ENCODE measurements at places on chromosomes 5 and 9. TPM values are rescaled to one million over a fixed set of nuclear protein-coding genes. Genes with fewer than 3 reads are reported as not detected.
A peak's percentile ranks its signal among the peaks of the same experiment; 100 is the strongest.

GRCh38 chr9:116990592-116990991 lies 303.5 kb downstream of the TRIM32 start:
- no peak overlapping the region for H3K4me3 ChIP-seq
- no peaks in the 10 kb centered on the region for H3K4me1 ChIP-seq
- no peak overlapping the region for H3K27ac ChIP-seq
- no peak for DNase-seq
- H3K27me3 ChIP-seq = no peaks in the 10 kb centered on the region

DNA sequence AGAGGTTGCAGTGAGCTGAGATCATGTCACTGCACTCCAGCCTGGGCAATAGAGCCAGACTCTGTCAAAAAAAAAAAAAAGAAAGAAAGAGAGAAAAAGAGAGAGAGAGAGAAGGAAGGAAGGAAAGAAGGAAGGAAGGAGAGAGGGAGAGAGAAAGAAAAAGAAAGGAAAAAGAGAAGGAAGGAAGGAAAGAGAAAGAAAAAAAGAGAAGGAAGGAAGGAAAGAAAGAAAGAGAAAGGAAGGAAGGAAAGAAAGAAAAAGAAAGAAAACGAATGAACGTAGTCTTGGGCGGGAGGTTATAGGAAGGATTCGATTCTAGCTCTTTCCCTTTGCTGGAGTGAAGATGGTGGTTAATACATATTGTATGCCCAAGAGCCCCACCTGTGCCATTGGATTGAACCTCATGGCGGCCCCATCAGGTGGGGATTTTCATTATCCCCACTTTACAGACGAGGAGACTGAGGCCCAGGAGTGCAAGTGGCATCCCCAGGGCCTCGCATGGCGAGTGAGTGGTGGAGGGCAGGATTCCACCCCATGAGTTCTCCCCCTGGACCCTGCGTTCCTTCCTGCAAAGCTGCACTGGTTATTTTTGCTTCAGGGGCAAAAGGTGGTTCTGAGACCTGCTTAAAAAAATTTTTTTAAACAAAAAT lies 80.9 kb upstream of the ASS1 start:
- H3K36me3 ChIP-seq = no peaks in the 10 kb centered on the region
- H3K4me3 ChIP-seq = no peak overlapping the region
- H3K27ac ChIP-seq = no peak overlapping the region
- no peaks in the 10 kb centered on the region for H3K27me3 ChIP-seq

DNA sequence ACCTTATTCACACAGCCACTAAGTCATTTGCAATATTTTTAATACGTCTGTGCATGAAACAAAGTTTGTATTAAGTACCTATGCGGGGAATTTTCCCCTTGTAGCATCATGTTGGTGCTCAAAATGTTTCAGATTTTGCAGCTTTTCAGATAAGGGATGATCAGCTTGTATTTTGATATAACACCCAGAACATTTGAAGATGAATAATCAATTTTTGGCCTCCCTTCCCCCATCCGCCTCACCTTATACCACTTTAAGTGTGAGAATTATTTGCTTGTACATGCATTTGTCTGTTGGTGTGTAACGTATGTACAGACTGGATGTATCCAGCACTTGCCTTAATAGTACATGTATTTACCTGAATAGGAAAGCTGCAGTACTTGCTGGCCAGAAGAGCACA lies 1.7 kb downstream of the JAK2 start:
- no peak for DNase-seq
- H3K27ac ChIP-seq = no peak overlapping the region
- H3K4me1 ChIP-seq = peaks cover 35% of the 10 kb centered on the region
- no peaks in the 10 kb centered on the region for H3K27me3 ChIP-seq

GRCh38 chr5:149730620-149731331 lies 666 bp downstream of the PPARGC1B start:
- H3K27me3 ChIP-seq = no peaks in the 10 kb centered on the region
- H3K4me3 ChIP-seq = peak overlapping the region; percentile 86
- DNase-seq = no peak
- peak overlapping the region; percentile 96 for H3K27ac ChIP-seq
- H3K36me3 ChIP-seq = no peaks in the 10 kb centered on the region

DNA sequence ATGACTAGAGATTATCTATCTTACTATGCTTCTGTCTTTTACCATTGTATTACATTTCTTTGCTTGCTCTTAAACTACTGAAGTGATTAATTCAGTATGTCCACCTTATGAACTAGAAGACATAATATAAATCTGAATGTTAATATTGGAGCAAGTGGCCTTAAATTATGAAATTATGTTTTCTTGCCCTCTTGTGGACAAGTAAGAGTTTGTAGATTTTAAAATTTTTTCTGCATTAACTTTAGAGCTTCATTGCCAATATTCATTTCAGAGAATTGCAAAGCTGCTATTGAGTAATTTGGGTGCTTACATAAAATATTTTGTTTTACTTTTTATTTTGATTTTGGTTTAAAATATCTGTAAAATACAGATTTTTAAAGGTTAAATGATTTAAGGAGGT lies 55.3 kb downstream of the RANBP17 start:
- no peaks in the 10 kb centered on the region for H3K4me1 ChIP-seq
- DNase-seq = no peak
- no peak overlapping the region for H3K27ac ChIP-seq
- H3K27me3 ChIP-seq = no peaks in the 10 kb centered on the region
- no peak overlapping the region for H3K4me3 ChIP-seq

GRCh38 chr5:125422342-125422741 lies 675.9 kb upstream of the ZNF608 start:
- H3K27me3 ChIP-seq = no peaks in the 10 kb centered on the region
- H3K36me3 ChIP-seq = no peaks in the 10 kb centered on the region
- DNase-seq = no peak
- no peak overlapping the region for H3K27ac ChIP-seq
- no peak overlapping the region for H3K4me3 ChIP-seq

- no peak for DNase-seq
- no peak overlapping the region for H3K4me3 ChIP-seq
- no peak overlapping the region for H3K27ac ChIP-seq
- peaks cover 28% of the 10 kb centered on the region for H3K36me3 ChIP-seq
- no peaks in the 10 kb centered on the region for H3K4me1 ChIP-seq
These were observed 40.8 kb downstream of the NNT start for GRCh38 chr5:43643750-43644149.

- H3K27ac ChIP-seq = peak overlapping the region; percentile 69
- peak; percentile 82 for DNase-seq
- H3K36me3 ChIP-seq = no peaks in the 10 kb centered on the region
- H3K4me1 ChIP-seq = no peaks in the 10 kb centered on the region
- H3K27me3 ChIP-seq = no peaks in the 10 kb centered on the region
These were observed 12.6 kb downstream of the DNM1 start for GRCh38 chr9:128215491-128216409.

Gene DDX46
- 13.4 TPM for total RNA-seq

DNA sequence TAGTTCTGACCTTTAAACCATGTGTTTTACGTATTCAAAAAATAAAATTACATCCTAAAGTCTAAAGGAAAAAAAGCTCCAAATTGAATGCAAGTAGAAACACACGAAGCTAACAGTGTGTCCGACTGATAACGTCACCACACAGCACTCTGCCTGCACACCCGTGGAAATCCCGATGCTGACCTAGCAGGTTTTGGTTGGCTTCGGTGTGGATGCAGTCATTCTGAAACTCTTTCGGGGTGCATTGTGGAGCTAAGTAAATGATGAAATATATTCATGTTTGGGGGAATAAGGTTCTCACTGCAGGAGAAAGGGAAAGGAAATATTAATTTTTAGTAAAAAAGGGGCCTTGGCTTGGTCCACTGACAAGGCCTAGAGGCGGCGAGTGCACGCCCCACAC lies 2.0 kb downstream of the RASGEF1C start:
- H3K27ac ChIP-seq = no peak overlapping the region
- no peaks in the 10 kb centered on the region for H3K4me1 ChIP-seq
- H3K27me3 ChIP-seq = no peaks in the 10 kb centered on the region
- no peak overlapping the region for H3K4me3 ChIP-seq

DNA sequence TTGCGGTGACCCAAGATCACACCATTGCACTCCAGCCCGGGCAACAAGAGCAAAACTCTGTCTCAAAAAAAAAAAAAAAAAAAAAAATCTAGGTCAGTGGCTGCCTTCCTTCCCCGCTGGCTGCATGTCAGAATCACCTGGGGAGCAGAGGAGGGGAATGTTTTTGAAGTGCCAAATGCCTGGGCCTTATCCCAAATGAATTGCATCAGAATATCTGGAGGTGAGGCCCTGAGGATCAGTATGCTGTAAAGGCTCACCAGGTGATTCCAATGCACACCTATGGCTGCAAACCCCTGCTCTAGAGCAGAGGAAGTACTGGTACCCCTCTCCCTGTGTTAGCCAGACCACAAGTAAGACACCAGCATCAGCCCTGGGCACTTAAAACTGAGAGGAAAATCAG lies 44.7 kb upstream of the GABRP start:
- H3K27ac ChIP-seq = no peak overlapping the region
- H3K4me1 ChIP-seq = no peaks in the 10 kb centered on the region
- no peaks in the 10 kb centered on the region for H3K36me3 ChIP-seq
- H3K4me3 ChIP-seq = no peak overlapping the region
- no peaks in the 10 kb centered on the region for H3K27me3 ChIP-seq

Measured in right atrium auricular region (tissue), 2 donors.